Hematopoietic multipotent progenitor cell treated with erythropoietin and hydrocortisone succinate and interleukin-3 and kit ligand, for 8 days (in vitro differentiated cells): ENCODE measurements at places on chromosomes 12 and 14.
A peak's percentile ranks its signal among the peaks of the same experiment; 100 is the strongest.

DNA sequence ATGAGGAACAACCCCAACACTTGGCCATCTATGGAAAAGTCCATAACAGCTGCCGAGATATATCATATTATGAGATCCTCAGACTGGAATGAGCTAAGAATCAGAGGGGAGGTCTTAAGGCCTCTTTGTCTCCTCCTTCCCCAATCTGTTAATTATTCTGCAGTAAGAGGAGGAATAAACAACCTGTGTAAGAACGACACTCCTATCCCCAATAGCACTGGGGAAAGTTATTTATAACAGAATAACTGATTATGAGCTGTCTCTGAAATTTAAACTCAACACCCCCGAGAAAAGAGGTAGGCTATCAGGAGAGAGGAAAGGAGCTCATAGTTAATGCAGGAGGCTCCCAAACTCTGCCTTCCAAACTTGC is 68.0 kb downstream of the NIN start:
- DNase-seq = no peak

DNA sequence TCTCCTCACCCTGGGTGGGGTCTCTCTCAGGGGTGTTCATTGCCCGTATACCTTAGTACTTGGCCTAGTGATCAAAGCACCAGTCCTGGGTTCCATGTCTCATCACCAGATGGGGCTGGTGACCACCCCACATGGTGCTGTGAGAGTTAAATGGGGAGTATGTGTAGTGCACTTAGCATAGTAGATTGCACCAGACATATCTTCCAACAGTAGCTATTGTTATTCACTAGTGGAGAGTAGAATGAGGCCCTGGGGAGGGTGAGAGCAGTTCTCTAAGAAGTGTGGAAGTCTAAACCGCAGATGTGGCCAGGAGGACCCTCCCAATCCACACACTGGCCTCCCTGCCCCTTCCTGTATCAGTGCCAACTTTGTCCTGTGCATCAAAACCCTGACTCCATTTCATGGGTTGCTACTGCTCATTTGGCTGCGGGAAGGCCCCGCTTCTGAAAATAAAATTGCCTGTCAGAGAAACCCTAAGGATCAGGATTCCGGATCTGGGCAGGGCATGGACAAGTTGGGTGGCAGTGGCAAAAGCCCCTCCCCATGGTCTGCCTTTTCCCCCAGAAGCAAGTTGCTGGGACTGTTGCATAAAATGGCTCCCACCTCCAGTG is 4.4 kb downstream of the CD9 start:
- DNase-seq = peak; percentile 28

GRCh38 chr12:89663577-89664357 is 44.9 kb downstream of the ATP2B1 start:
- DNase-seq = peak; percentile 92

DNA sequence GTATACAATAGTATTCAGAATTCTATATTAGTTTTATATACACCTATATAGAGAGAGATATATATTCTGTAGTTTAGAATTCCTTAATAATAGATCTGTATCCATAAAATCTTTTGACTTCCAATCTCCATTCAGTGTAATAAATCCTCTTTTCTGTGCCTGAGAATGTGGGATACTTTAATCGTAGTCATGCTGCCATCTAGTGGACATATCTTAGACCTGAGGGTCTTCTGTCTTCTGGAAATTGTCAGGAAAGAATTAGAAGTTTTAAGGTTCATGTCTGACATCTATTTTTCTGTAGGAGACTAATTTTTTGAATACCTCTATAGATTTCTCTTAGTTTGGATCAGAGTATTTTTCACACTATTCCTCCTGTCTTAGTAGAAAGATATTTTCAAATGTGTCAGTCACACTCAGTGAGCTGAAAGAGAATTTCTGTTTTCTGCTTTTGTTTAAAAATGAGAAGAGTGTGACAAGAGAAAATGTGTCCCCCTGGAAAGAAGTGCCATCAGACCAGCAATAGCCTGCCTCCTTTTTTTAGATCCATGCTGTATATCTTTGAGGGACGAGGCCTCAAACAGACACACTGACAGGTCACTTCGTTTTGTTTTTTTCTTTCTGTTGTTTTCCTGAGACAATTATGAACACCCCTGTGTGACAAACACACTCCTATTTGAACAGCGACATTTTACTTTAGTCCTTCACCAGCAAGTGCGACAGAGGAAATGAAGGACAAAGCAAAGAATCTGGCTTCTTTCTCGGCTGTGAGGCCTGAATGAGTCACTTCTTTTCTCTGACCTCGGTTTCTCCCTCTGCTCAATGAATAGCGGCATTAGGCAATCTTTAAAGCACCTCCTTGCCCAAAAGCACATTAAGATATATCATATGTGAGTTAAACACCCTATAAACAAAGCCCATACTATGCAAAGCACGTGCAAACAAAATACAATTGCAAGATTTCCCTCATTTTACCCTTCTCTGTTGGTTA is 96.3 kb downstream of the GALC start:
- peak; percentile 51 for DNase-seq

GRCh38 chr12:53410951-53411350 is 12.7 kb upstream of the AMHR2 start:
- no peak for DNase-seq

GRCh38 chr14:32078858-32079216 is 1.7 kb downstream of the ARHGAP5 start:
- peak; percentile 32 for DNase-seq

DNA sequence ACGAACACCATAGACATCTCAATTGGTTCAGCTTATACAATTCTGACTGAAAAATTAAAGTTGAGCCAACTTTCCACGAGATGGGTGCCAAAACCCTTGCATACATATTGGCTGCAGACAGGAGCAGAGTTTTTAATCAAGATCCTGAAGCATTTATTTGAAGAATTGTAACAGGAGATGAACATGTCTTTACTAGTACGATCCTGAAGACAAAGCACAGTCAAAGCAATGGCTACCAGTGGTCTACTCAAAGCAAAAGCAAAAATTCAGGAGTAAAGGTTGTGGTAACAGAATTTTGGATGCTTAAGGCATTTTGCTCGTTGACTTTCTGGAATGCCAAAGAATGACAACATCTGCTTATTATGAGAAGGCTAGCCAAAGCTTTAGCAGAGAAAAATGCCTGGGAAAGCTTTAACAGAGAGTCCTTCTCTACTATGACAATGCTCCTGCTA is 20.7 kb downstream of the ZDHHC17 start:
- no peak for DNase-seq

- no peak for DNase-seq
These were observed 21.7 kb upstream of the GPATCH2L start for GRCh38 chr14:76129851-76130576.

DNA sequence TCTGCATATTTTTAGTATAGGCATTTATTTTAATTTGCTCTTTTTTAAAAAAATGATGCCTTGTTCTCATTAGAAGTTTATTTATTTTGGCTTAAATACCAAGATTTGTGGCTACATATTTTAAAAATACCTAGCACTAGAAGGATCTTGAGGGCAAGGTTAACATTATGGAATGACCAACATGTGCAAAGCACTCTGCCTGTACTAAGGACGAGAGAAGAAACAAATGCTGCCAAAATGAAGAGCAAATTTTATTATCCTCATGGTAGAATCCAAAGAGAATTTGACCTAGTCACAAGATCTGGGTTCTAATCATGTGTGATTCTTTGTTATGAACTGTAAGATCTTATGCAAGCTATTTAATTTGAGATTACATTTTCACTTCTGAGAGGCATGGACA is 2.8 kb downstream of the CAND1 start:
- no peak for DNase-seq

DNA sequence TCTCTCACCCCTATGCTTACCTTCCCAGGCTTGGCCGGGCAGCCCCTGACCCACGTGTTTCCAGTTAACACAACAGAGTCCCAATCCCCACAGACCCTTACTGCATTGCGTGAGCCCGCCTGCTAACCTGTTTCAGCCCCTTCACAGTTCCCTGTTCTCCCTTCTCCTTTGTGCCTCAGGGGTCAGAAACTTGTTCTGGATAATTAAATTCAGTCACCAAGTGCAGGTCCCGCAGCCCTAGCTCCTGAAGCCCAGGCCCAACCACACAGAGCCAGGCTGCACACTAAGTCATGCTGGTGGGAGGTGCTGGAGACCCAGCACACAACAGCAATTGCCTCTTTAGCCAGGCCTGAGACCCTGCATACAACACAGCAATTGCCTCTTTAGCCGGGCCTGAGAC is 9.6 kb downstream of the ISM2 start:
- DNase-seq = no peak

DNA sequence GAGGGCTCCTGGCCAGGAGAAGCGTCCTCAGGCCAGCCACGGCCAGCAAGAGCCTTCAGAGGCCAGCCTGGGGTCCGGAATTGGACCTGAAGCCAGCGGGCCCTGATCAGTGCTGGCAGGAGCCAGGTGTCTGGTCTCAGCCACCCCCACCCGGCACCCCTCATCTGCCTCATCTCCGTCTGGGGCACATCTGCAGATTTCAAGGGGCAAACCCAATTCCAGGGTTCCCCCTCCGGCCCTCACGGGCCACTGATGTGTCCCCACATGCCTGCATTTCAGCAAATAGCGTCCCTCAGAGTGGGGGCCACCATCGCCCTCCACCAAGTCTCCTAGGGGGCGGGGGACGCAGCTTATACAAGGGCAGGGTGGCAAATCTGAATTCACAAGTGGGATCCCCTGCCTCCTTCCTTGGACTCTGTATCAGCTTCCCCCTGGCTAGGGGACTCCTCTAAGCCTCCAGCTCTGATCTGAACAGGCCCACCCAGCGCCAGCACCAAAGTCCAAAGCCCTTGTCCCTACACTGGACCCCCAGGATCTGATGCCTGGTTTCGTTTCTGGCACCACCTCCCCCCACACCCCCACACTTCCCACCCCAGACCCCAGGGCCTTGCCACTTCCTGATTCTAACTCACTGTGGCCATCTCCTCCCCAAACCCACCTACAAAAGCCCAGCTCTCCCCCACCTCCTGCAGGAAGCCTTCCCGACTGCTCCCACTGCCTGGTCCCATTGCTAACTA is 10.1 kb downstream of the TMEM179 start:
- no peak for DNase-seq

DNA sequence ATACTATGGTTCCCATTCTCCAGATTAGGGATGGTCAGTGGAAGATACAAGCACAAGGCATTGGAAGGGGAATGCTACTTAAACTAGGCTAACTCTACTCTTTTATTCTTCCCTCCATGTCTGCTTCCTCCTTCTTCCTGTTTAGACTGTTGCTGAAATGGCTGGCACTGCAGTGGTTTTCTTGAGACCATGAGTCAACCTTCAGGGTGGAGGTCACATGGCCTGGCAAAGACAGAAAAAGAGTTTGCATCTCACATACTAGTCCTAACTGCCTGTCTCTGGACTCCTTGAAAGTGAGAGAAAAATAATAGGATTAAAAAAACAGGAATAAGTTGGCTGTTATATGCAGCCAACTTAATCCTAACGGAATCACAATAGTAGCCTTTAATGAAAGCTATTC is 37.0 kb downstream of the ALDH1L2 start:
- no peak for DNase-seq

- no peak for DNase-seq
These were observed 335.5 kb downstream of the NUAK1 start for GRCh38 chr12:105803292-105803691.

- no peak for DNase-seq
These were observed 159.3 kb downstream of the DACT1 start for GRCh38 chr14:58797010-58797429.

DNA sequence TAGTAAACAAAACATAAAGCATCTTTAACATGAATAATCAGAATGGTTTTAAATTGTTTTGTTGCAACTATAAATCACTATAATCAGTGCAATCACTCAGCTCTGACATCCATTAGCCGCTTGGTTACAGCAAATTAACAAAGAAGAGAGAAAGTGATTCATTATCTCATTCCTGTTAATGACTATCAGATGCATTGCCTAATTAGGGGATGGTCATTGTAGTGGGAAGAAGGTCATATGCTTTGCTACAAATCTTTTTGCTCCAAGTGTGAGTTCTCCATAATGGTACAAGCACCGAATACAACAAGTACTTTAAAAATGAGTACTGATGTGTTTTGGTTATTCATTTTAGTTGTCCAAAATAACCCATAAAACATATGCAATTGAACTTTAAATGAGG is 272.0 kb downstream of the AKAP6 start:
- DNase-seq = no peak
